T follicular helper cell (primary cell): ENCODE measurements at places on chromosomes 7 and 10.

DNA sequence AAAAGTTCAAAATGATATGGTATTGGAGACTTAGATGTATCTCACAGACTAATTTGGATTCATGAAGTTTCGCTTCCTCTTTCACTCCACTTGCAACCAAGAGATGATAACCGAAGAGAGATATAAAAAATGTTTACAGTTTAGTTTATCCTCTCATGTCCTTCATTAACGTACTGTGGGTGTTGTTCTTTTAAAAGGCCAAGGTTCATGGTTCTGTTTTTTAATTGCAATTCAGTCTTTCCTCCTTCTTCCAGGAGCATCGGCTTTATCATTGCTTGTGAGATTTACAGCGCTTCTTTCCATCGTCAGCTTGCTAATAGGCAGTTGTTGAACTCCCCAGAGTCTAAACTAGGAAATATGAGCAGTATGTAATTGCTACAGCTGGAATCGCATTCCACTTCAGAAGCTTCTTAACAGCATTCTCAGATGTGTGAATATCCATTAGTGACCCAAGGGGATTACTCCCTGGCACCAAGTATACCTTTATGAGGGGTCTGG, 75.9 kb upstream of the HGF start:
- DNase-seq, result no peak

- no peak for DNase-seq
These were observed 374.1 kb upstream of the NRP1 start for GRCh38 chr10:33708561-33708960.

DNA sequence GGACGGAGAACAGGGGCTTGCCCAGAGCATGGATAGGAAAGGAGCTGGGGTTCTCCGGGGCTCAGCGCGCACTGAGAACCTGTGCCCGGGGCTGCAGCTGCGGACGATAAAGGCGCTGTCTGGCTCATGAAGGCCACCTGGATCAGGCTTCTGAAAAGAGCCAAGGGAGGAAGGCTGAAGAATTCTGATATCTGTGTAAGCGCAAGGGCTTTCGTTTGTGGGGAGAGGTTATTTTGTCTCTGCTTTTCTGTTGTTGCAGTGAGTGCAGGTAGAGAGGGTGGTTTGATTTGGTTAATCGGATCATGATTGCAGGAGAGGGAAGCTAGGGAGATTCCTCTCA, 250.5 kb downstream of the NSUN6 start:
- DNase-seq, result no peak

DNA sequence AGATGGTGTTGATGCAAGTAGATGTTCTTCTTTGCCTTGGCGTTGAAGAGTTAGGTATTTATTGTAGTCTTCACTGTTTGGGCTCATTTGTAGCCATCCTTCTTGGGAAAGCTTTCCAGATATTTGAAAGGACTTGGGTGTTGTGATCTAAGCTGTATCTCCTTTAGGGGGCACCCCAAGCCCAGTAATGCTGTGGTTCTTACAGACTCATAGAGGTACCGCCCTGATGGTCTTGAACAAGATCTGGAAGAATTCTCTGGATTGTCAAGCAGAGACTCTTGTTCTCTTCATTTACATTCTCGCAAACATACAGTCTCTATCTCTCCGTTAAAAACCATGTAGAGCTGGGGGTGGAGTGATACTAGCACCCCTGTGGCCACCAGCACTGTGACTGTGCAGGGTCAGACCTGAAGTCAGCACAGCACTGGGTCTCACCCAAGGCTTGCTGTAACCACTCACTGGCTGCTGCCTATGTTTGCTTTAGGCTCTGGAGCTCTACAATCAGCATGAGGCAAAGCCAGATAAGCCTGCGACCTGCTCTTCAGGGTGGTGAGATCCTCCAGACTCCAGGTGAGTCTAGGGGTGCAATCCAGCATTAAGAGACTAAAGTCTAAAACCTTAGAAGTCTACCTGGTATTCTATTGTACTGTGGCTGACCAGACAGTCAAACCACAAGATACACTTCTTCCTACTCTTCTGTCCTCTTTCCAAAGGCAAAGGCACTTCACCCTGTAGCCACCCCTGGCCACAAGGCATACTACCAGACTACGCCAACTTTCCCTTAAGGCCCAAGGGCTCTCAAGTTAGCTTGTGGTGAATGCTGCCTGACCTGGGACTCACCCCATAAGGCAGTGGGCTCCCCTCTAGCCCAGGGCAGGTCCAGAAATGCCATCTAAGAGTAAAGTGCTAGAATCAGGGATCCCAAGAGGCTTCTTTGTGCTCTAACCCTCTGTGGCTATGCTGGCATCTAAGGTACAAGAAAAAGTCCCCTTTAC, 209.7 kb upstream of the TMEM196 start:
- no peak for DNase-seq

- DNase-seq, result no peak
These were observed 38.1 kb upstream of the PIK3AP1 start for GRCh38 chr10:96758423-96758822.

DNA sequence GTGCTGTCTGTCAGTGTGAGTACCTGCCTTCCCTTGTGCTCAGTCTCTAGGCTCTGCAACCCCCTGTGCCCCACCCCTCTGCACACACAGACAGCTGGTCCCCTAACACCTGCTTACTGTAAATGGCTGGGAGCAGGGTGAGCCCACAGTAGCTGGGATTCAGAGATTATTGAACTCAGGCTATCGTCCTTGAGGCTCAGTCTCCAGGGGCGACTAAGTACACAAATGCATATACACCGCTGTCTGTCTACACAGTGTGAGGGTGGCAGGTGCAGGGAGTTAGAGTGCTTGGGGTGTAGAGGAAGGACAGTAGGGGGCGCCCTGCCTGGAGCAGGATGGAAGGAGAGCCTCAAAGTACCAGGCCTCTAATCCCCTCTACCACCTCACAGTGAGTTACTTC, 12.9 kb downstream of the UPP1 start:
- DNase-seq, result no peak

DNA sequence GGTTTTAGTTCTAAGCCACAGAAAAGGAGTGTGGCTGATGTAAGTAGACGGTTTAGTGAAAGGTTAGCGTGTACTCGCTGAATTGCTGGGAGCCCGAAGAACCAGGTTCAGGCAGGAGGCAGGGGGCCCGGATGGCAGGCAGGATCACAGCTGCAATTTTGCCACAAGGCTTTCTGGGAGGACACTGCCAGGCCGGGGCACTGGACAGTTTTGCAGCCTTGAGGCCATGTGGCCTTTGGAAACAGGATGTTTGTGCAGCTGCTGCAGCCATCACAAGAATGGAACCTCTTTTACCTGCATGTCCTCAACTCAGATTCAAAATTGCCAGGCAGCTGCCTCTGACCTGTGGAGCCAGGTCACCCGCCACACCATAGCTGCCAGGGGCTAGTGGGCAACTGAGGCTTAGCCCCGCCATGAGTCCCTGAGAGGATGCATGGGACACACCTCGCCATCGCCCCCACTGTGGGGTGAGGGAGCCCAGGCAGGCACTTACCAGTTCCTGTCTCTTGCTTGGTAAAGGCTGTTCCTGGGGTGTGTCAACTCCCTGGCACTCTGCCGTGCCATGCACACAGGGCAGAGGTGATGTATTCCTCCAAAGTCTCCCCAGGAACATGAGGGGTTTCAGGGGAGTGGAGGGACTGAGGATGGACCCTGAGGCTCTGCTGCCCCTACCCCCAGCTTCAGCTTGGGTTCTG, 188.6 kb downstream of the RPS24 start:
- no peak for DNase-seq

- DNase-seq, result no peak
These were observed 349.9 kb downstream of the KCNMA1 start for GRCh38 chr10:77287647-77288120.

GRCh38 chr10:2460812-2461211, 606.5 kb upstream of the PFKP start:
- no peak for DNase-seq

DNA sequence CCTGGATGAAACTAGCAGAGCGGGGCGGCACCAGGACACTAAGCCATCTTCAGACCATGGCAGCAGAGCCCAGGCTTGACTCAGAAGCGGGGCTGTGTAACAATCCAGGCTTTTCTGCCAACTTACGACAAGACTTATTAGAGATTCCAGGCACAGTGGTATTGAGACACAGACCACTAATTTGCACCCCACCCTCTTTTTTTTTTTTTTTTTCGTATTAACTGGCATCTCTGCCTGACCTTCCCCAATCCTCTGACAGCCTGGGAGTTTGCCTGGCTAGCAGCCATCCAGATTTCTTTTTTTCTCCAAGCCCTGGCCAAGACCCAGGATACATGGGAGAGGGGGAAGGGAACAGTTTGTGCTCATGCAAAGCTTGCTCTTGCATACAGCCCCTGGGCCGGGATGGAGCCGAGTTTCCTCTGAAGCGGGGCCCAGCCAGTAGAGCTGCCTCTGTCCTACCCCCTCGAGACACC, 182.4 kb downstream of the PLXNA4 start:
- DNase-seq, result no peak

DNA sequence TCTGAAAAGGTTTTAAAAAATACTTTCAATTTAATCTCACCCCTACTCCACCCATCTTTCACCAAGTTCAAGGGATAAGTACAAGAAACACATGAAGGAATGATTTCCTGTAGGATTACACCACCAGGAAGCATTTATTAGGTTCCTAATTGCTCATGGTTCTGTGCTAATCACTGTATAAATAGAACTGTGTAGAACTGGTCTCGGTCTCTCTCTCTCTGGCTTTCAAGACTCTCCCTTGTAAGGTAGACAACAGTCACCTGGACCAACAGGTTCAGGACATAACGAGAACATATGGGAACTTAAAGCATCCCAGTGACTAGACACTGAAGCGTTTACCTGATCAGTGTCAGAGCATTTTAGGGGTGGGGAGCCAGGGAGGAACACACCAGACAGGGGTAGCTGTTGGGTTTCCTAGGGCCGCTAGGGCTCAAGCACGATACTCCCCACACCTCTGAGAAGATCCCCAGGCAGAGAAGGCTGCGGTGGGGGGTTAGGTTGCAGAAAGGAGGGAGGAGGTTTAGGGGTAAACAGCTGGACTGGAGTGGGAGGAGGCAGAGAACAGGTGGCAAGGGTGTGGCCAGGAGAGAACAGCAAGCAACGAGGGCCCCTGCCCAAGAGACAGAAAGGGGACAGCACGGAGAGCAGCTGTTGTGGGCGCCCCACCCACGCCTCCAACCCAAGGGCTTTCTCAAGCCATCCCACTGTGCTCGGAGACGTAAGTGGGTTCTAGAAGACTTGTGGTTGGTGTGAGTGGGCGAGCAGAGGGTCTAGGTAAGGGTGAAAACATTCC, 52.5 kb upstream of the USP6NL start:
- no peak for DNase-seq

DNA sequence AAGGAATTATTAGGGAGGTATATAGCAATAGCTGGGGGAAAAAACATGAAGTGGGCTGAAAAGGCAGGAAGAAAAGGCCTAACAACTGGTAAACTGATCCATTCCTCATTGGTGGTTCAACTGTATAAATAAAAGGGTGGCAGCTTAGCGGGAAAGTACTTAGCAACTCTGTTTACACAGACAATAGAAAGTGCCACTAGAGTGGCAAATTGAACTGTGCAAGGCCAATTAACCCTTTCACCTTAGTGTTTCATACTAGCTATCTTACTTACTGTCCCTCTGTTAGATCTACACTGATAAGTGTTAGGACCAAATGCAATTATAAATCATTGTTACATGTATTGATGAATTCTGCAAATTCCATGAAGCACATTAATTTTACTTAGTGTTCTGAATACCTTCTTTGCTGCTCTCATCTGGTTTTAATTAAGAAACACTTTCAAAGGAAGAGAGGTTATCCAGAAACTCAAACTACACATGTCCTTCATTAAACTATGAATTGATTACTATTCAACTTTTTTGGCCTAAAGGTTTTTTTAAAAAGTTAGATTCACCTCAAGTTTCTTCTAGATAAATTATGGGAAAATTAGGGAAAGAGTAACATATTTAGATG, 28.0 kb downstream of the DNAJC1 start:
- DNase-seq, result no peak

GRCh38 chr7:66306243-66306642, 101.1 kb downstream of the TPST1 start:
- DNase-seq, result no peak

- DNase-seq, result no peak
These were observed 61.9 kb upstream of the CACUL1 start for GRCh38 chr10:118816471-118817168.

GRCh38 chr10:74786126-74786525, 40.3 kb upstream of the KAT6B start:
- no peak for DNase-seq

- no peak for DNase-seq
These were observed 3.8 kb upstream of the PRKRIP1 start for GRCh38 chr7:102392330-102392729.

GRCh38 chr7:103446049-103446520, at the start of gene SLC26A5:
Gene SLC26A5, minus strand, starts transcription at chr7:103446207. Its CDS starts 24,693 bp downstream, at chr7:103421514.
- no peak for DNase-seq

- DNase-seq, result no peak
These were observed 86.1 kb upstream of the IGFBP3 start for GRCh38 chr7:46007194-46007593.

DNA sequence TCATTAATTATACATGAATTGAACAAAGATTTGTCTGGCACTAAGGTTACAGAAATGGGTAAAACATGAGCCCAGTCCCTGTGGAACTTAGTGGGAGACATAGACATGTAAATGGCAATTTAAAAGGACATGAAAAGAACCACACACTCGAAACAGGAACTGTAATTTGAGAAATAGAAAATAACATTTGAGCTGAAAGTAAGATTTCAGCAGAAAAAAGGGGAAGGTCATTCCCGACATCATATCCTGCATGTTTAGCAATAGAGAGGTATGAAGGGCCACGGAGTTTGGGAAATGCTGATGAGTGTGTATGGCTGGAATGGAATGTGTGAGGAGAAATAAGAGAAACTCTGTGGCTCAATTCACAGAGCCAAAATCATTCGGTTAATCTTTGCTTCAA, 175.4 kb upstream of the AHR start:
- DNase-seq, result no peak

DNA sequence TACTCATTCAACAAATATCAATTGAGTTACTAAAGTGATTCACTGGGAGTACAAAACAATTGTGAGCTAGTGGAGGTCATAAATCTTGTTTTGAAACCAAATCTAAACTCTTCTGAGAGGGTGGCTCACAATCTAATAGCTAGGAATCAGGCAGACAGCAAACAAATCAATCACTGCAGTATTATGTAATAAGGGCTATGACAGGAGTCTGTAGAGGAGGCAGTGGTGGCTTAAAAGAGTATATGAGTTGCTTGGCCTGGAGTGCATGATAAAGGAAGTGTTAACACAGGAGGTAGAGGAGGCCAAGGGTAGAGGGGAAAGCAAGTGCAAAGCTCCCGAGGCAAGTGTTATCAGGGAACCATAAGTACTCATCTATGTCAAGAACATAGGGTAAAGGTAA, 16.5 kb downstream of the MYPN start:
- no peak for DNase-seq

DNA sequence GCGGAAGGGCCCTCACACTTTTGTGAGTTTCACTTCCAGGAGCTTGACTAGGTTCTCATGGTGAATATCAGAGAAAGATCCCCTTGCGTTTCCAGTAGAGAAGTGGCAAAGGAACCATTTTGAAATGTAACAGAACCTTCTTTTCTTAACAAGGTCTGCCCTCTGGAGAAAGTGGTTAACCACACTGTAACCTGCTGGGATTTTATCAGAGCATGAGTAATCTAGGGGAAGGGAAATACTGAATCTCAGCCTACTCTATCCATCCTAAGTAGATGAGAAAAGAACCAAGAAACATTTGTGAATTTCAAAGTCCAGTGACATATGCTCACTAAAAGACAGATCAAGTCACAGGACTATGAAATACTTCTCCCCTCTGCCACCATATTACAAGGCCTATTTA, 235.5 kb downstream of the ZEB1 start:
- DNase-seq, result no peak
